DND-41 (cell line): ENCODE measurements at places on chromosomes 4 and X.

DNA sequence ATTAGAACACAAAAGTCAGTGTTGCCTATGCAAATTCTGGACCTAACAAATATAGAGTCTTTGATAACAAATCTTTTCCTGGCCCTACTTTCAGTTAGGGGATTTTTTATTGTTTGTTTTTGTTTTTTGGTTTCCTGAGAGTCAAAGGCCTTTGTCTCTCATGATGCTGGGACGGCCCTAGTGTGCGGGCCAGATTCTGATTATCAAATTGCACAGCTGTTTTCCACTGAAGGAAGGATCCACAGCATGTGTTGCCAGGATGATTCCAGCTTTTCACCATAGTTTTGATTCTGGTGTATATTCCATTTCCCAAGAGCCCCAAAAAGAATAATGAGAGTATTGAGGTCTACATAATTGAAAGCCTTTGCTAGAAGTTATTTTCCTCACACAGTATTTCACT is 248.2 kb downstream of the CAMK2D start:
- DNase-seq = no peak

DNA sequence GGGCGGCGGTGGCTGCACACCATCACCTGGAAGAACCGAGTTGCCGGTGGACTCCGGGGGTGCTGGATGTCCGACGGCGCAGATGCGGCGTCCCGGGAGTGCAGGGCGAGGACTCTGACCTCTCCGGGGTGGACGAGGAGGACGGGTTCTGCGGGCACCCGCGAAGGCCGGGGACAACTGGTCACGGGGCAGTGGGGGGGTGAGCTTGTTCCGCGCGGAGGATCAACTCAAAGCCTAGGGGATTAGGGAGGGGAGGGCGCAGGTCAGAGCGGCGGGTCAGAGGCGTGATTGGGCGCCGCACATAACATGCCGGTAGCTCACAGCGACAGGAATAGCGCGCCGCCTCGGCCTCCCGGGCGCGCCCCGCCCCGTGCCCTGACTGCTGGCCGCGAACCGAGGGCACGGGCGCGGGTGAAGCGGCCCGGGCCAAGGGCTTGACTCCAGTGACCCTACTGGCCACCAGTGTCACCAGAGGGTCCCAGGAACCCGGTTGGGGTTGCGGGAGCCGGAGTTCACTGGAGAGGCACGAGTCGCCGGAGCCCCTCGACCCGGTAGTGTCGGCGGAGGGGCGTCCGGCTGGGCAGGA is at the start of gene KLHL34:
KLHL34 (minus strand) TSS at position 179 of the 586 bp plus-strand sequence. CDS start 542 bp downstream, outside the sequence.
- no peak for DNase-seq

DNA sequence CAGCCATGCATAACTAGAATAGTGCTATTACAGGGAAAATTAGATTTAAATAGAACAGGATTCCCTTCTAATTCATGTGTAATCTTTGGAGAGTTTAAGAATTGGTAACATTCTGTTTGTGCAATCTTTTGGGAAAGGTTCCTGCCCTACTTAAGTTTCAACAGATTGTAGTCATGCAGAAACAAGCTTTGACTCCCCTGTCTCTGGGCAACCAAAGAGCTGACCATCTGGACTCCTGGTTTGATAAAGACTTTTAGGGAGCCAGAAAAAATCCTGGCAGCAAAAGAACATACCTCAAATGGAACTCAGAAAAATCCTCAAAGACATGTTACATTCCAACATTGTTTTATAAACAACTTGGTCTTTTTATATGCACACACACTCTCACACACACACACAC is 191.1 kb upstream of the NEIL3 start:
- DNase-seq = no peak

DNA sequence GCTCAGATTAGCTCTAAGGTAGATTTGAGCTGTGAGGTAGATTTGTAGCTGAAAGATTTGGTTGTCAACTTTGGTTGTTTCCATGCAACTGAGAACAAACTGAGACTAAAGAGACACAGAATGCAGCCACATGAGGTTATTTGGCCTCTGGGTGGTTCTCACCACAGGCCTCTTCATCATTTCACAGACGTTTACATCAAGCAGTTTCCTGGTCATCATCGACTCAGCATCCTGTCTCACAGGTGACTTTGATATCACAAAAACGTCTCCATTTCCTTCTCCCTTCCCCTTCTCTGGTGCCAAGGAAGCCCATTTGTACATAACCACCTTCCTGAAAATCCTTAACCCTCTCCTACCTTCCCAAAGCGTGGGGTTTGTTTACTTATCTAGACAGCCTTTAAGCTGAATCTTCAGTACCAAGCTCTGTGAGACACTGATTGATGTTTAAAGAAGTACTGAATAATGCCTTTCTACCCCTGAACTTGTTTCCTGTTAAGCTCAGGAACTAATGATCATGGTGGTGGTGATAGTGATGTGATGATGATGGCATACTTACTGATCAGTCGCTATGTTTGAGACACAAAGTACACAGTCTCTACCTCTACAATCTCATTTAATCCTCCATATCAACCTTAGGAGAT is 81.9 kb downstream of the FAM114A1 start:
- no peak for DNase-seq

GRCh38 chr4:36267486-36268268 is 13.7 kb upstream of the DTHD1 start:
- no peak for DNase-seq

GRCh38 chr4:110617646-110618580 is 5.0 kb downstream of the PITX2 start:
- DNase-seq = no peak

DNA sequence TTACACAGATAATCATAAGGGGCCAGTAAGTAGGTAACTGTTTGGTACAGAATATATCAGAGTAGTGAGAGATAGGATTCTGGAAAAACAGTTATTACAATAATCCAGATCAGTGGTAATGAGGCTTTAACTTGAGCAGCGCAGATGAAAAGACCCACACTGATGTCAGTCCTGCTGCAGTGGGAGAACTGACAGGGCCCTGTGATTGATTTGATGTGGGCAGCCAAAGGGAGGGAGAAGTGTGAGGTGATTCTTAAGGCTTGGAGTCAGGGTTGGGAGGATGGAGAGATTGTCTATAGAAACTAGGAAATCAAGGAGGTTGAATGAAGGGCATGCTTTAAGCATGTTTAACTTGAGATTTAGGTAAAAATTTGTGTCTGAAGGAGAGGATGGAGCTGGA is 161.4 kb downstream of the VSIG4 start:
- no peak for DNase-seq

GRCh38 chr4:113169368-113169767 is 119.9 kb downstream of the ANK2 start:
- no peak for DNase-seq

DNA sequence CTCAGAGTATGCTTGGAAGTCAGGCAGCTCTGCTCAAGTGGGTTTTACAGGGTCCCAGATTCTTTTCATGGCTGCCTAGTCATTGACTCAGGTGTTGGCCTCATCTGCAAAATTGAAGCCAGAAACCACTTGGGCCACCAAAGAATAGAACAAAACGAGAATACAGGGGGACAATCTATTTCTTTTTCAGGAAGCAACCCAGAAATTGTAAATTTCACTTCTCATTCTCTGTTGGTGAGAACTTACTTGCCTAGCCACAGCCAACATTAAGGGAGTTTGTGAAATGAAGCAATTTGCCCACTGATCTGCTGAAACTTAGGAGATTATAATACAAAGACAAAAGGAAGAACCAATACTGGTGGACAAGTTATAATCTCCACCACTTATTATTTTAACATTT is 8.6 kb upstream of the TKTL2 start:
- DNase-seq = no peak

GRCh38 chrX:138487866-138488265 is 223.7 kb downstream of the FGF13 start:
- DNase-seq = no peak
